ENCODE measurements at places on chromosomes 2 and 18.

DNA sequence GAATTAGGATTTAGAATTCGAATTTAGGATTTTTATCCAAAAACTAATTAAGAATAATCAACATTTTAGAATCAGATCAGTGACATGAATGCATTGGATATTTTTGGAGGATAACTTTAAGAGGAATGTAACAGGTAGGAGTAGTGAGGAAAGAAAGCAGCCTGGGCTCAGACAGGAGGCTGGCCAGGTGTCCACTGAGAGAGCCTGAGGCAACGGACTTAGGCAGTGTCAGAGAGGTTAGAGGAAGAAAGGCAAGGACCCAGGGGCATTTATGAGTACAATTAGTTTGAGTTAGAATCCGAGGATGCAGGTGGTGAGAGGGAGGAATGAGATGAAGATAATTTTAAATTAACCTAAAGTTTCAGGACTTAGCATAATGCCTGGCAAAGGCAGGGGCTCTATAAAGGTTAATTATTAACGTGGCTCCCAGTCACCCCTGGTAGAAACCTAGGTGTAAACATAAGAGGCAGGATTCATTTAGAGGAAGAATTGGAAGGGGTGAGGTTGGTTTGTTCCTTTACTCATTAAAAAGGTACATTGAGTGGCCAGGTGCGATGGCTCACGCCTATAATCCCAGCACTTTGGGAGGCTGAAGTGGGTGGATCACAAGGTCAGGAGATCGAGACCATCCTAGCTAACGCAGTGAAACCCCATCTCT lies 507.1 kb downstream of the TMEM182 start:
- no peak for DNase-seq

- DNase-seq = no peak
Observed at GRCh38 chr2:60861736-60862135, 19.6 kb upstream of the REL start.

DNA sequence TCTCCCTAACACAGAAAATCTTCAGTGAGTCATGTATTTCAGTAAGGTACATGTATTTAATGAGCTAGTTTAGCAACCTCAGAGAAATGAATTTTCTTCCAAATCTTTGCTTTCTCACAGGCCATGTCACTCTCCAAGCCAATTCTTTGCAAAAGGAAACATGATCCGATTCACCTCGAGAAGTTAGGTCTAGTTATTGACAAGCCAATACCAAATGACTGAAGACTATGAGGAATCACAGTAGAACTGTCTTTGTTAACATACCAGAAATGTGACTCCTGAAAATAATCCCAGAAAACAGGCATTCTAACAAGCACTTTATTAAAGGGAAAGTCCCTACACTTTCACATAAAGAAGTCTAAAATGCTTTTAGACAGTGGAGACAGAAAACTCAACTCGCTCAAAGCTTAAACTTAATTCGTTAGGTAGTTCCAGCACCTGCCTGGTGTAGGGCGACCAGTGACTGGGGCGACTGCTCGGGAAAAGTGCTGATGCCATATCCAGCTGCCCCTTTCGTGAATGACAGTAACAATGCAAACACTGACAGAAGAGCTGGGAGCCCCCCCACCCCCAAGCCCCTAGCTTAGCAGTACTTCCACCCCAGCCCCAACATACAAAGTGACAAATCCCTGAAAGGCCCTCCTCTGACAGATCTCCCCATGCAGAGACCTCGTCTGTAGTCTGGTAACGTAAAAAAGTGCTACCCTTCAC lies 1.8 kb downstream of the MEMO1 start:
- peak; percentile 38 for DNase-seq

- no peak for DNase-seq
Observed at GRCh38 chr2:85446296-85447221, 28.0 kb downstream of the SH2D6 start.

GRCh38 chr2:47504174-47504810 lies 101.3 kb downstream of the MSH2 start:
- DNase-seq = no peak

DNA sequence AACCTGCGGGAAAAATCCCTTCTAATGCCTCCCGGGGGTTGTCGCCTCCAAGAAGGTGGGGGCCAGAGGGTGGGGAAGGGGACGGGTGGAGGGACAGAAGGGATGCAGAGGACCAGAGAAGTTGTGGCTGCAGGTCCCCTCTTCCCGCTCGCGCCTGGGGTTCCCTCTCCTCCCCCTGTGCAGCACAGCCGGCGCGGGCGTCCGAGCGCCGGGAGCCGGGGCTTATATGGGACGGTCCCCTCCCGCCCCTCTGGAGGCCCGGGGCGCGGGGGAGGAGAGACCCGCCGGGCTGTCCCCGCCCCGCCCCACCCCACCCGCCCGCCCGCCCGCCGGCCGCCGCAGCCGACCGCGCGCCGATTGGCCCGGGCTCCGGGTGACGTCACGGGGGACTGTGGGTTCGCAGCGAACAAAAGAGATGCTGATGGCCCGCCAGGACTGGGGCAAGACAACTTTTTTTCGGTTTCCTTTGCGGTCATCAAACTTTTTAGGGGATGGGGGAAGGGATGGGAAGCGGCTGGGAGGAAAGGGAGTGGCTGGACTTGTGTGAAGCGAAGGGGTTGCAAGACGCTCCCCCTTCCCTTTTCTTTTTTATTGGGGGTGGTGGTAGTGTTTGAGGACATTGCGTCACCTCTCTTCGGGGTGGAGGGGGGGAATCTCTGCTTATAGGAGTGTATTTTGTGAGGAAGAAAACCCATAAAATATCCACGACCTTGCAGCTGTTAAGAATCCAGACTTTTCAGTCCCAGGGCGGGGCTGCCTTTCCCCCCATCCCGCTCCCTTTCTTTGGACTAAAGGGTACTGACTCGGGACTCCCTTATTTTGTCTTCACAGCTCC lies at the start of gene FN1:
TSS of gene FN1 (minus strand) at position 199 of the 835 bp plus-strand sequence. CDS start 266 bp downstream, outside the sequence.
- peak; percentile 69 for DNase-seq

- DNase-seq = no peak
Observed at GRCh38 chr2:164719996-164720941, 99.0 kb upstream of the GRB14 start.

DNA sequence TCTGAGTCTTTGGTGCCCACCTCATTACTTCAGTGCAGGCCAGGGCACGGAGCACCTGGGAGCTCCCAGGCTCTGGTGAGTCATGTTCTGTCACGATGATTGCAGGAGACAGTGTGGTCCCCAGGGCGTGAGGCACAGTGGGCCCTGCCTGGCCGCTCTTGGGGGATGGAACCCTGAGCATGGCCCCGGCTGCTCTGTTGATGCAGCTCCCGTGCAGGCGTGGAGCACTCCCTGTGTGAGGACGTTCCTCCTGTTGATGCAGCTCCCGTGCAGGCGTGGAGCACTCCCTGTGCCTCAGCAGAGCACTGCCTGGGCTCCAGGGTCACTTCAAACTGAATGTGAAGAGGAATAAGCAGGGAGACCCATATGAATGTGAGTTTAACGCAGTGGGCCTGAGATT lies 30.1 kb downstream of the COPS9 start:
- DNase-seq = no peak

GRCh38 chr2:138724729-138725459 lies 55.3 kb downstream of the NXPH2 start:
- DNase-seq = no peak

DNA sequence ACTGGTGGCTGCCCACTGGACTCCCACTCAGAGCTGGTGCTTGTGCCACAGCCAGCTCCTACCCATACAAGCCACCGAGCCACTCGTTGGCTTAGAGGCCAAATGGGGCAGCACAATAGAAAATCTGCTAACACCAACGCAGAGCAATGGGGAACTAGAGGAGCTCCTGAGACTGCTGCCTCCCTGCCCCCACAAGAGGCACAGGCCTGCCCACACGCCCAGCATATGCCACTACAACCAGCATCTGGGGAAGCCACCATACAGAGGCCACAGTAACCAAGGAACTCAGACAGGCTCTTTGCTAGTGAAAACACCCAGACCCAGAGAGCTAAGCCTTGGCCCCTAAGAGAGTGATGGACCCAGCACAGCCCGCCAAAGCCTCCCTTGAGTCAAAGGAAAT lies 231.2 kb upstream of the RAB6C start:
- DNase-seq = no peak
